ENCODE measurements at places on chromosomes 4 and X.

- DNase-seq: no peak
Measured at GRCh38 chrX:46587158-46587557, 13.6 kb downstream of the CHST7 start.

DNA sequence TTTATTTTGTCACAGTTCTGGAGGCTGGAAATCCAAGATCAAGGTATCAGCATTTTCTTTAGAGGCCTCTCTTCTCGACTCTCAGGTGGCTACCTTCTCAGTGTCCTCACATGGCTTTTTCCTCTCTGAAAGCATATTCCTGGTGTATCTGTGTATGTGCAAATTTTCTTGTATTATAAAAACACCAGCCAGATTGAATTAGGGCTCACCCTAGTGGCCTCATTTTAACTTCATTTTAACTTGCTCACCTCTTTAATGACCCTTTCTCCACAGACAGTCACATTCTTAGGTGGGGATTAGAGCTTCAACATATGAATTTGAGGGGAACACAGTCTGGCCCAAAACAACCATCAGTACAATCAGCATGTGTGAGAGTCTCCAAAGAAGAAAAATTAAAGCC, 542.4 kb upstream of the FAM241A start:
- no peak for DNase-seq

GRCh38 chrX:13373027-13373426, 53.2 kb upstream of the ATXN3L start:
- no peak for DNase-seq

- DNase-seq: peak; percentile 20
Measured at GRCh38 chrX:110267874-110268273, 50.0 kb downstream of the AMMECR1 start.

Measured in common myeloid progenitor, CD34-positive (primary cell).